ENCODE measurements at places on chromosomes 11 and 22. TPM values are rescaled to one million over a fixed set of nuclear protein-coding genes. Genes with fewer than 3 reads are reported as not detected.

SLC37A2 gene
- 3.9 TPM for total RNA-seq

GRCh38 chr11:69116671-69117070, 39.1 kb upstream of the SMIM38 start:
- no peak for DNase-seq

- DNase-seq = no peak
These were observed 53.9 kb upstream of the CRTAM start for GRCh38 chr11:122784325-122784955.

DNA sequence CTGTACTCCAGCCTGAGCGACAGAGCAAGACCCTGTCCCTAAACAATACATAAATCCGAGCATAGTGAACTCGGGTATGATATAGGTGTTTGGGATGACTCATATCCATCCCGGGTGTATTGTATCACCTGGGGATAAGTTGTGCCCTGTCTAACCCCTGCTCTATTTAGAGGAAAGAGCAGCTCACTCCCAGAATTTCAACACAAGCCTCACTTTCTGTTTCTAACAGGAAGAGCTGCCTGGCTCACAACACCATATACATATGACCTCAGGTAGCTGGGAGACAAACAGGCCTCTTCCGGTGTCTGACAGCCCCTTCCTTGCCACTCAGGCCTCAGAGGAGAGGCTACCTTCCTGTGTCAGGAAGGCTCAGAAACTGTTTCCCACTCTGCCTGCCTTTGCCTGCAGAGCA, 9.9 kb upstream of the MICALL1 start:
- no peak for DNase-seq

GRCh38 chr22:47586038-47586437, 823.6 kb downstream of the TBC1D22A start:
- DNase-seq = no peak
